GM12865 (cell line): ENCODE measurements at places on chromosomes 12 and 14.

DNA sequence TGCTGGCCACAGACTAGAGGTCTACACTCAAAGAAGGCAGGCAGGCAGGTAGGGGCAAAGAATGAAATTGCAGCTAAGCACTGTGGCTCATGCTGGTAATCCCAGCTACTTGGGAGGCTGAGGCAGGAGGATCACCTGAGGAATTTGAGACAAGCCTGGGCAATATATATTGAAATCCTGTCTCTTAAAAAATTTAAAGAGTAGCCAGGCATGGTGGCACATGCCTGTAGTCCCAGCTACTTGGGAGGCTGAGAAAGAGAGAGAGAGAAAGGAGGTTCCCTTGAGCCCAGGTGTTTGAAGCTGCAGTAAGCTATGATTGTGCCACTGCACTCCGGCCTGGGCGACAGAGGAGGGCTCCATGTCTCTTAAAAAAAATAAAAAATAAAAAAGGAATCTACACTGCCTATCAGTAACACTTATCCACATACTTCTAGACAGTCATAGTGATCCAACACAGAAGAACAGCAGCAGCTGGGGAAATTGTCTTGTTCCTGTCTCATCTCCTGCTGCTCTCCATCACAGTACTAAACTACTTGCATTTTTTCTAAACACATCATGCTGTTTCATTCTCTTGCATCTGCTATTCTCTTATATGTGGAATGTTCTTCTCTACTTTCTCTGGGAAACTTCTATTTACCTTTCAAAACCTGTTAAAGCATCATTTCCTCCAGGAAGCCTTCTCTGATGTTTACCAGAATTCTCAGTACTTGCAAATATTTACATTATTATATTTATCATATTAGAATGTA lies 57.2 kb downstream of the ATF7 start:
- DNase-seq: no peak

DNA sequence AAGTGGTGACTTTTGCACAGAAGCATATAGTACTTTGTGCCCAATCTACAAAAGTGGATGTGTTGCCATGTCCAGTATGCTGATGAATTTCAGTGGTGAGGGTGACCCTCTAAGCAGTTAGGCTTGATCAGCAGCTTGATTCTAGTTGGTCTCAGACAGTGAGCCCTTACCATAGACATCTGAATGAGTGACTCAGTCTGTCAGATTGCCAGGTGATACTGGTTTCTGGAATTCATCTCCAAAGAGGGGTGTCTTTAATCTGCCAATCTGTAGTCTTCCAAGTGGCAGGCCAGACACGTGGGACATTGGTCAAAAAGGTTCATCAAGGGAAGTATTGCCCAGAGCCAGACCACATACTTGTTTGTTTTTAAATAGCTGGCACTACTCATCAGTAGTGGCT lies 187.4 kb upstream of the SLC16A7 start:
- DNase-seq: no peak

- DNase-seq: no peak
These were observed 45.6 kb upstream of the EGLN3 start for GRCh38 chr14:33996462-33996861.

GRCh38 chr12:49902399-49903350 lies 1.0 kb downstream of the FAIM2 start:
- no peak for DNase-seq

DNA sequence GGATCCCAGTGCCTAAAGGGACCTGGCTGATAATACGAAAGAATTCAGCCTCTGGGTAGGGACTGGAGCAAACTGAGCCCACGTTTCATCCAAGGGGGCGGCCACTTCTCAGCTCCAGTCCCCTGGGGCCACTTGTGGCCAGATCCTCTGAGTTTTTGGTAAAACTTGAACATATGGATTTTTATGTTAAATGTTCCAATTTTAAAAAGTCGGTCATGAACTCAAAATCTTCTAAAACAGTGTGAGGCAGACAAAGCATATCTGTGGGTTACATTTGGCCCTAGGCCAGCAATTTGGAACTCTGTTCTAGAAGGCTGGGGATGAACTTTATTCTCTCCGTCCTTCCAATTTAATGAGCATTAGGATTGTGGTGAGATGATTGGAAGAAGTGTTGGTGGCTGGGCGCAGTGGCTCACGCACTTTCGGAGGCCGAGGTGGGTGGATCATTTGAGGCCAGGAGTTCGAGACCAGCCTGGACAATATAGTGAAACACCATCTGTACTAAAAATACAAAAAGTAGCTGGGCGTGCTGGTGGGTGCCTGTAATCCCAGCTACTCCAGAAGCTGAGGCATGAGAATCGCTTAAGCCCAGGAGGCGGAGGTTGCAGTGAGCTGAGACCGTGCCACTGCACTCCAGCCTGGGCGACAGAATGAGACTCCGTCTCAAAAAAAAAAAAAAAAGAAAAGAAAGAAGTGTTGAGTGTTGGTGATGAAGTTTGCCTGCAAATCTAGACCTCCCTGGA lies 3.0 kb upstream of the PPP1CC start:
- no peak for DNase-seq

- DNase-seq: no peak
These were observed 9.8 kb downstream of the AREL1 start for GRCh38 chr14:74703043-74703442.

- DNase-seq: no peak
These were observed 671.8 kb downstream of the RPS29 start for GRCh38 chr14:48914382-48914781.

DNA sequence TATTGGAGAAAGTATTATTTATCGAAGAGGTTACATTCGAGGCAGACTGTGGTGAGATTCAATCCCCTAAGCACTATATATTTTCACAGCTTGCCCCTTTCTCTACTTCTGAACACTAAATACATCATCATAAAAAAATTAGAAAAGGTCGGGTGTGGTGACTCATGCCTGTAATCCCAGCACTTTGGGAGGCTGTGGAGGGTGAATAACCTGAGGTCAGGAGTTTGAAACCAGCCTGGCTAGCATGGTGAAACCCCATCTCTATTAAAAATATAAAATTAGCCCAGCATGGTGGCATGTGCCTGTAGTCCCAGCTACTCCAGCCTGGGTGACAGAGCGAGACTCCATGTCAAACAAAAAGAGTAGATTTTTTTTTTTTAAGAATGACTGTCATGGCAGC lies 70.6 kb upstream of the MYF6 start:
- no peak for DNase-seq

DNA sequence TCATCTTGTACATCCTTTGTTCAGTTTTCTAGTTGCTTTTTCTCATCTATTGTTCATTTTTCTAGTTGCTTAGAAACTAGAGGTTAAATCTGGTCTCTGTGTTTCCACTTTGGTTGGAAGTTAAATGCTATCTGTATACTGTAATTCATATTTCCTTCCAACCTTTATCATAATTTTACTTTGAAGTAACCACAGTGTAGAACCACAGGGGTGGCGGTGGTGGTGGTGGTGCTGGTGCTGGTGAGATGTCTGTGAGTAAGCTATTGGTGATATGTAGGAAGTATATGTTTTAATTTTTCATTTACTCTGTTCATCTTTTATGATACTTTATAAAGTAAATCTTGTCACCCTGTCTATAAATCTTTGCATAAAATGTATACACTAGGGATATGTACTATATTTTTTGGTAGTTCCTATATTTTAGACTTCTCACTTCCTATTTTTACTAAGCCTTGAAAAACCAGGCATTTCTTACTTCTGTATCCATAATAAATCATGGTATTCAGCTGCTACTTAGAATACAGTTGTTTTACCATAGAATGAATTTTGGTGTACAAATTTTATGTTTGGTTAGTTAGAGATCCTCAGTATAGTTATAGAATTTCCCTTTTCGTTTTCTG lies 31.9 kb downstream of the CCDC91 start:
- DNase-seq: peak; percentile 8

DNA sequence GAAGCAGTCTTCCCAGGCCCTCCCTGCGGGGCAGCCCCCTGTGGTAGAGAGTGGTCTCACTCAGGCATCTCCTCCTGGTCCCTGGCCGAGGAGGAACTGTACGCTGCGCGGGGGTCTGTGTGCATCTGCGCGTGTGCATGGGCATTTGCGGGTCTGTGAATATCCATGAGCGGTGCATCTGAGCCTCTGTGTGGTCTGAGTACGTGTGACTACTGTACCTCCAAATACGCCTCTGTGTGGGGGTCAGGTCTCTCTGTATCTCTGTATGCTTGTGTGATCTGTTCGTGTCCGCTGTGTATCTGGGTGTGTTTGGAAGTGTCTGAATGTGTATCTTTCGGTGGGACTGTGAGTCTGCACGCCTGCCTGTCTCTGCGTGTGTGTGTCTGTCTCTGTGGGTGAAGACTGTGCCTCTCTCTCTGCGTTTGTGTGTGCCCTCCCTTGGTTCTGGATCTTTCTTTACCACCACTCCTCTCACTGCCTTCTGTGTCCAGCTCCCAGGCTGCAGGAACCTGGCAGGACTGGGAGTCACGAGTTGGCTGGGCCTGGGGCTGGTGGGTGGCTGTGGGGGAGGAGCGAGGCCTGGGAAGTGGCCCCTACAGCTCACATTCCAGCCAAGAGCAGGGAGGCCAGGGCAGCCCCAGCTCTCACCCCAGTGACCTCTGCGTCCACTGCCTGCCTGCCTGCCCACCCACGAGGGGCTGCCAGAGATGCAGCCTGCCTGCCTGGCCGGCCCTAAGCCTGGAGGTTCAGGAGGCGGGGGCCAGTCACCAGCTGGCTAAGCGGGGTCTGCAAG lies 1.1 kb upstream of the PGF start:
- DNase-seq: no peak

DNA sequence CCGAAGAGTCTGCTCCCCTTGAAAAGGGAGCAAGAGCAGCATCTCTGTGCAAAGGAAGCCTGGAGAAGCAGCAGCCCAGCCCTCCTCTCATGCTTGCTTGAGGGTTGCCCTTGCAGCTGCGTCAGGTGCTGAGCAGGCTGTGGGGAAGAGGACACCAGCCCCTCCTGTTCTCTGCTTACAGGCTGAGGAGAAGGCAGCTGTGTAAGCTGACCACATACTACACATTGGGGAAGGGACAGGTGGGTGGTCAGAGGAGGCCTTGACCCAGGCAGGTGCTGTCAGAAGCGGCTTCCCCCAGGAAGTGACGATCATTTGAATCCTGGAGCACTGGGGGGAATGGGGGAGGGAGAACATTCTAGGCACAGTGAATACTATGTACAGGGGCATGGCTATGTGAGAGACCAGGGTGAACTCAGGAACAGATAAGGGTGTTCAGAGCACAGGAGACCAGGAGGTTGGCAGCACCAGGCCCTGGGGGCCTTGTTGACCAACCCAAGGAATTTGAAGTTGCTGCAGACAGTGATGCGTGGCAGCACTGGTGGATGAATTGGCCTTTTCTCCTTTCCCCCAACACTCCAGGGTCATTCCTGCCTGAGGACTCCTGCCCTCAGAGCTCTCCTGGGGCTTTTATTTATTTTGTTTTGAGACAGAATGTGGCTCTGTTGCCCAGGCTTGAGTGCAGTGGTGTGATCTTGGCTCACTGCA lies 2.7 kb upstream of the KLC1 start:
- no peak for DNase-seq

DNA sequence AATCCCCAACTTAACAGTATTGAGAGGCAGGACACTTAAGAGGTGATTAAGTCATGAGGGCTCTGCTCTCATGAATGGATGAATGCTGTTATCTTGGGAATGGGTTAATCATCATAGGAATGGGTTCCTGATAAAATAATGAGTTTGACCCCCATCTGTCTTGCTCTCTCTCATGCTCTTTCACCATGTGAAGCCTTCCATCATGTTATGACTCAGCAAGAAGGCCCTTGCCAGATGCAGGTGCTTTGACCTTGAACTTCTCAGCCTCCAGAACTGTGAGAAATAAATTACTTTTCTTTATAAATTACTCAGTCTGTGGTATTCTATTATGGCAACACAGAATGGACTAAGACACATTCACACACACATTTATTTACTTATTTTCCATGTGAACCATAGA lies 89.0 kb upstream of the PPM1H start:
- no peak for DNase-seq

DNA sequence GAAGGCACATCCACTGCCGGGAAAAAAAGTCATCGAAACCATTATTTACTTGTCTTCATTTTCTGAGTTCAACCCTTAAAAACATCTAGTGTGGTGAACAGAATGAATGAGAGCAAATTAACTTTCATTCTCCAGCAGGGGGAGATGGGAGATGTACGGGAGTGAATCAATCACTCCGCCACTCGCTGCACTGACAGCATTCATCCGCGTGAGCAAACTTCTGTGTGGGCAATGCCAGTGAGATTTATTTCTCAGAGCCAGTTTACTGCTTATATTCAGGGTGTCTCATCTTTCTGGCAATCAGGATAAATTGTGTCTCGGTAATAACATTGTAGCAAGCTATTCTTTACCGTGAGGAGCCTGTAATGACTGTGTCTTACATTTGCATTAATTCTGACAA lies 463.6 kb upstream of the MIS18BP1 start:
- DNase-seq: peak; percentile 9

- DNase-seq: no peak
These were observed 94.5 kb upstream of the NRXN3 start for GRCh38 chr14:78075555-78076277.

GRCh38 chr12:913919-914698 lies 35.4 kb downstream of the RAD52 start:
- DNase-seq: no peak

- no peak for DNase-seq
These were observed 45.0 kb upstream of the REP15 start for GRCh38 chr12:27651201-27651600.

DNA sequence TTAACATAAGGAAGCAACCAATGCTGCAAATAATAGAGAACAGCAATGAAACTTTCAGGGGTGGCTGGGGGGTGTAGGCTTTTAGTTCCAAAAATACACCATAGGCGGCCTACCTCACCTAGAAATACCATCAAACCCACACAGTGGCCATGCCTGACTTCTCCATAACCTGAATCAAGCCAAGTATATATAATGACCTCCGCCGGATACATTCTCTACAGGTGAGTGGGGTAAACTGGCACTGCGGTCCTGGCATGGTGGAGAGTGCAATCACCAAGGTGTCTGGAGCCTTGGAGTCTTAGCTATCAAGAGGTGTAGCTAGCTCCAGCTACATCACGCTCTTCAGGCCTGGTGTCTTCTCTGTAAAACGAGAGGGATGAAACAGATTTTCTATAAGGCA lies 1.2 kb downstream of the ZBTB25 start:
- peak; percentile 28 for DNase-seq

DNA sequence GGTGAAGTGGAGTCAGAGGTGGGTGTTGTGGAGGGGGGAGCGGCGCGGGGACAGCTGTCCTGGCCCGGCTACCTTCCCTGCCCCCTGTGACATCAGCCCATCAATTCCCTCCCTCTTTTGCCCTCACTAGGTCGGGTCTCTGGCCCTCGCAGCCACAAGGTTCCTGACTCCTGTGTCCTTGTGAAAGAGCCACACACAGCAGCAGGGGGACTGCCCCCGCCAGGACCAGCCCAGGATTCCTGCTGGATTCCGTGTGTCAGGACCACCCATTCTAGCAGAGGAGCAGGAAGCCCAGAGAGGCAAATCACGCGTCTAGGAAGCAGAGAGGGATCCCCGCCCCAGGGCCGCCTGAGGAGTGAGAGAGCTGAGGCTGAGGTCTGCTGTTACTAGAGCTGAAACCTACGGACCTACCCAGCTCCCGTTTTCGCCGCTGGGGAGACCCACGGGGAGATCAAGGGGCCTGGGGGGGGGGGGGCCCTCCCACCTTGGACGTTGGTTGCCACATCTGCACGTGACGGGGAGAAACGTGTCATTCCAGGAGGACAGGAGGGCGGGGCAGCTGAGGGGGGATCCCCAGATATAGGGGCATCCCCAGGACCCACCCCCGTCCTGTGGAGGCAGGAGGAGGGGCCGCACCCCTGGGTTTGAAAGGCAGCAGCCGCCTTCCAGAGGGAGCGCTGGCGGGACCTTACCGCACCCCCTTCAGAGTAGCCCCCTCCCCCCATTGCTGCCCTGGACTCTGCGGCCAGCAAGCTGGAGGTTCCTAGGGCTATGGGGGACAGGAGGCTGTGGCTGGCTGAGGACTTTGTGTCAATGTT lies 12.5 kb upstream of the INF2 start:
- peak; percentile 62 for DNase-seq
